ENCODE measurements at places on chromosomes 13 and 19.

GRCh38 chr13:99972190-99972731, 694 bp upstream of the ZIC5 start:
- no peak for DNase-seq

GRCh38 chr13:105764486-105764885, 771.0 kb downstream of the EFNB2 start:
- no peak for DNase-seq

DNA sequence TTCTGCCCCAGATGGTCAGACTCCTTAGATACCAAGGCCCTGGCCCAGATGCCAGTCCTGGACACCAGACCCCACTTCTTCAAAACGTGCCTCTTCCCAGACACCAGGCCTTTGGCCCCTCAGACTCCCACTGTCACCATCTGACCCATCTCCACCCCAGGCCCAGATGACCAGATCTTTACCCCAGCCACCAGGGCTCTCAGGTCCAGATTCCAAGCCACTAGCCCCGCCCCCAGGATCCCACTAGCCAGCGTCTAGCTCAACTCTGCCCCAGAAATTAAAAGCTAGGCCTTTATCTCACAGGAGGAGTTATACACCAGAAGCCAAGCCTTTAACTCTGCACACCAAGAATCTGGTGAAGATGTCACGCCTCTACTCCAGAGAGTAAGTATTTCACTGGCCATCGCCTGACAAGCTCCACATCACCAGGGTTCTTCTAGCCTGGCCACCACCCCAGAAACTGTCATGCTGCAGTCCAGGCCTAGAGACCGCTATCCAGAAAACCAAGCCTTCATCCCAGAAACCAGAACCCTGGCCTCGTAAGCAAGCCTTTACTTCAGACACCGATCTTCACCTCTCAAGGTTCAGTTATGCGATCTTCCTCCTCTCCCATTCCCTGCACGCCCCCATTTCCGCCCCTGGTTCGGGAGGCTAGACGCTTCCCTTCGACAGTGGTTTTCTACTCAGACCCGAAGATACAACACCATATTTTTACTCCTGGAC, 595 bp downstream of the XAB2 start:
- no peak for DNase-seq

DNA sequence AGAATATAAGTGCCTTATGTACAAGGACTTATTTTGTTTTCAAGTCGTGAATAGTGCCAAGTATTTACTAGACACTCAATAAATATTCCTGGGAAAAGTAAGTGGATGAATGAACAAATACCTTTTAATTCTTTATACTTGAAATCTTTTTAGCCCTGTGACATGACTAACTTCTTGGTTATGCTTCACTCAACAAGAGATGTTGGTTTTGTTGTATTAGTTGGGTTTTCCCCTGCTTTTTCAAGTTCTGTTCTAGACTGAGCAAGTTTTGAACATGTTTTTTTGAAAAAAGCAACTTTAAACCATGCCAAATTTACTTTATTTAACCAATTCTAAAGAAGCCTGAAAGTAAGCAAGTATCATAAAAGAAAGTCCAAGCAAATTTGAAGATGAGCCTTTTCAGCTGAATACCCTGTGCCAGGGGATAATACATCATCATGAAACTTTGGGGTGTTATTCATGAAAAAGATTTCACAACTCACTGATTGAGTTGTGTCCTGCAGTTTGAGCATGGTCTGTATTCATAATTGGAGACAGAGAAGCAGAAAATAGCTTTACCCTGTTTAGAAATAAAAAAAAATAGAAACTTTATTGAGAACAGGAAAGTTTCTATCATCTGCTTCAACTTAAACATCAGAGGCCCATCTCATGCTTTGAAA, 11.1 kb downstream of the LMO7 start:
- DNase-seq: no peak

DNA sequence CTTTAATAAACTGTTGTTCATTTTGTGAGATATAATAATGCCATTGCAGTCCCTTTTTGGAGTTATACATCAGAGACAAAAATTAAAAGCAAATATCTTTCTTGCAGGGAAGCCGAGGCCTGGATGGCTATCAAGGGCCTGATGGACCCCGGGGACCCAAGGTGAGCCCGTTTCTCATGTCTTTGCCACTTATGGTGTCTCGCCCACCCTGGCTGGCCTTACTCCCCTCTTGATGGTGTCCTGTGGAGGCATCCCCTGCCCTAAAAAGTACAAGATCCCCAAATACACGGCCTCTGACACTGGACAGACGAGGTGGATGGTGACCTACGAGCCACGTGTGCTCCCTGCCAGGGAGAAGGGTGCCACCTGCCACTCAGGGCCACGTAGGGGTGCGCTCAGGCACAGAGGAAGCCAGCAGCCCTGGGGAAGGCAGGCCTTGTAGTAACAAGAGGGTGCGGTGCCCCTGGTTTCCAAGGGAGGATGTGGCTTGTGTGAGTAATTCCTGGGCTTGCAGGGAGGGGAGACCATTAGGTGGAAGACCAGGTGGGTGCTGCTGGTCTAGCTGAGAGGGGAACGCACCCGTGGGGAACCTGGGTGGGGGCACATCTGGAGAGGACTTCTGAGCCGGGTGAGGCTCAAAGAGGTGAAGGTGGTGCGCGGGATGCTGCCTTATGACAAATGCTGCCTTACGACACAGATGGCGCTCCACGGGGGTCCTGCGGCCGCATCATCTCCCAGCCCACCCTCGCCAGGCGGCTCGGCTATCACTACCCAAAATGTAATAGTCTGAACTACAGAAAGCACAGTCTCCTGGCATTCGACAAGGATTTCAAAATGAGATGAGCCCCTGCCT, 115.6 kb downstream of the RAB20 start:
- DNase-seq: no peak

DNA sequence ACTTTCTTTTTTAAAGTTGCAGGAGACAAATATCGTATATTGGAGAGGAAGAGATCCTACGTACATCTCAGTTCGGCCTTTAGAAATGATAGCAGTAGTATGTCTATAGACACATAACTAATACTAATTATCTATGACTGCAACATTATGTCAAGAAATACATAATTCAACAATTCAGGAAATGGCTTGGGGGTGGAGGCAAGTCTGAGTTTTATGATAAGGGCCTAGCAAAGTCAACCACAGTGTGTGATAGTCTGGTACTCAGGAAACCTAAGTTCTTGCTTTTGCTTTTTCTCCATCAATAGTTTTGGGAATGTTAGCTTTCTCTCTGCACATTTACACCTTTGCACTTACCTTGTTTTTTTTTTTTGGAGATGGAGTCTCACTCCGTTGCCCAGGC, 27.5 kb upstream of the OBI1 start:
- DNase-seq: no peak

DNA sequence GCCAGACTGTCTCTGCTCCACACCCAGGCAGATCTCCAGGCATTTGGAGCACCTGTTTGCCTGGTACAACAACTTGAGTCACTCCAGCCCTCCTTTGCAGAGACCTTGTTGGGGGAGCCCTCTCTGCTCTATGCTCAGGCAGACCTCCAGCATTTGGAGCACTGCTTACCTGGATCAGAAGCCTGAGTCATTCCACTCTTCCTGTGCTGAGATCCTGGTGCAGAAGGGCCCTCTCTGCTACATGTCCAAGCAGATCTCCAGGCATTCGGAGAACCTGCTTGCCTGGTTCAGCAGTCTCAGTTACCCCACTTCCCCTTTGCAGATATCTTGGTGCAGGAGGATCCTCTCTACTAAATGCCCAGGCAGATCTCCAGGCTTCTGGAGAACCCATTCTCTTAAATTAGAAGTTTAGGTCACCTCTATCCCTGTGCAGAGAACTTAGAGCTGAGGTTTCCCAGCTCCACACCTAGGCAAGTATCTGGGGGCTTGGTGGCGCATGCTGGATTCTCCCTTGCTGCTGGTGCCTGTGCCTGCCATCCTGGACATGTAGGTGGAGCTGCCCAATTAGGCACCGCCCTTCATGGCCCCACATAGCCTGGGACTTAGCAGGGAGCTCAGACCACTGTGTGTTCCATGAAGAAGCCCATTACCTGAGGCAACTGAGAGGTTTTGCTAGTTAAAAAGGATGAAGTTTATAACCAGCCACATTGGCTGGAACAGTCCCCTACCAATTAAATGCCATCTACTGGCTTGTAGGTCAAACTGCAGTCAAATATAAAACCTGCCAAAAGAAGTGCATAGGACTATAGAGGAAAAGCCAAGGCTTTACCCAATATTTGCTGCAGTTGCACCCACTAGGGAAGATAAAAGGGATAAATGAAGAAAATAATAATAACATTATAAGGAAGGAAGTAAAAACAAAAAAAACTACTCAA, 97.6 kb upstream of the SLITRK6 start:
- no peak for DNase-seq

Data from kidney capillary endothelial cell (primary cell).